Transverse colon (tissue), 4 donors: ENCODE measurements at places on chromosomes 7 and 10. TPM values are rescaled to one million over a fixed set of nuclear protein-coding genes. Genes with fewer than 3 reads are reported as not detected.

Gene NPSR1
- not detected for total RNA-seq

Gene SMC3
- total RNA-seq: 22.3 TPM

- no peak overlapping the region for H3K4me3 ChIP-seq
- peak; percentile 63 for DNase-seq
- H3K27ac ChIP-seq: no peak overlapping the region
- no peaks in the 10 kb centered on the region for H3K36me3 ChIP-seq
Measured at GRCh38 chr10:75243426-75243825, 7.7 kb upstream of the COMTD1 start.

Gene AVPI1
- total RNA-seq: 24.3 TPM

Gene CYP3A7
- total RNA-seq: 3.0 TPM

DNA sequence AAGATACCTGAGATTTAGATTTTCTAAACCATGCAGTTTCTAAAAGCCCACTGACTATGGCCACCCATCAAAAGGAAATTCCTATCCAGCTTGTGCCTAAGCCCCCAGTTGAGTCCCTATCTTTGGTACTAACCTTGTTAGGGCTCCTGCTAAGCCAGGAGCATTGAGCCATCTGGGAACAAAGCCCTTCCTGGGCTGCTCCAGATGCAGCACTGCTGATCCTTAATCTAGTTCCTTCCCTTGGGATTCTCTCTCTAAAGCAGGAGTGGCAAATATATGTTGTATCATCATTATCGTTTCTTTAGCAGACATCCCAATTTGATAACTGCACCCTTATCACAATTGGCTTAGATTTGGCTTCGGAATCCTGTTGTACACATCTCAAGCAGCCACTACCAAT is 24.7 kb upstream of the PDLIM1 start:
- no peaks in the 10 kb centered on the region for H3K4me1 ChIP-seq
- DNase-seq: no peak
- peaks cover 6% of the 10 kb centered on the region for H3K36me3 ChIP-seq

Gene TRIM4
- 39.2 TPM for total RNA-seq

GRCh38 chr7:132882714-132883428 is 199.0 kb downstream of the CHCHD3 start:
- H3K4me1 ChIP-seq: no peaks in the 10 kb centered on the region
- no peak overlapping the region for H3K4me3 ChIP-seq
- no peak for DNase-seq
- H3K27me3 ChIP-seq: no peaks in the 10 kb centered on the region
- H3K36me3 ChIP-seq: no peaks in the 10 kb centered on the region

Gene CCDC146
- 7.9 TPM for total RNA-seq

DNA sequence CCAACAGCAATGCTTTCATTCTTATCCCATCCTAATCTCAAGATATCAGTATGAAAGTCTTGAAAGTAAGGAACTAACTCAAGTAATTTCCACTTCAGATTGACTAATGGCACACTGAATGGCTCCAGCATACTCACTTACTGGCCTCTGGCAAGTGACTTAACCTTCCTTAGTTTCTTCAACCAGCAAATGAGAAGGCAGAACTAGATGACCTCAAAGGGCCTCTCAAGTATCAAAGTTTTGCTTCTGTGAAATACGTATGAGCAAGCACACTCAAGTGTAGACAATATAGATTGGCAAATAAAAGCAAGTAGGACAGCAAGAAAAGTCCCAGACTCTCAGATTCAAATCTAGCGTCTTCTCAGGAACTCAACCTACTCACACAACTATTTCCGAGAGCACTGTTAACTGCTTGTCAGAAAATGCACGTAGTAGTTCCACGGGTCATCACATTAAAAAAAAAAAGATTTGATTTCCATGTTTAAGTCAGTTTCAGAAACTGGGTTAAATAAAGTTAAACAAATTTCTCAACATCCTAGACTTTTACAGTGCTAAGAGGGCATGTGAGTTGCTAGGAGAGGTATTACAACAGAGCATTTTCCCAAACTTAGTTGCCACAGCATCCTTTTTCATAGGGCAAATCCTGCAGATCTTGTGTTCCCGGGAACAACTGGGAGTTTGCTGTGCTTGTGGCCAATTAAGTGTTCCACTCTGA is 276.9 kb upstream of the KLF14 start:
- H3K4me3 ChIP-seq: no peak overlapping the region
- no peaks in the 10 kb centered on the region for H3K36me3 ChIP-seq
- H3K27me3 ChIP-seq: no peaks in the 10 kb centered on the region
- peaks cover 50% of the 10 kb centered on the region for H3K4me1 ChIP-seq
- H3K27ac ChIP-seq: peak overlapping the region; percentile 55

DNA sequence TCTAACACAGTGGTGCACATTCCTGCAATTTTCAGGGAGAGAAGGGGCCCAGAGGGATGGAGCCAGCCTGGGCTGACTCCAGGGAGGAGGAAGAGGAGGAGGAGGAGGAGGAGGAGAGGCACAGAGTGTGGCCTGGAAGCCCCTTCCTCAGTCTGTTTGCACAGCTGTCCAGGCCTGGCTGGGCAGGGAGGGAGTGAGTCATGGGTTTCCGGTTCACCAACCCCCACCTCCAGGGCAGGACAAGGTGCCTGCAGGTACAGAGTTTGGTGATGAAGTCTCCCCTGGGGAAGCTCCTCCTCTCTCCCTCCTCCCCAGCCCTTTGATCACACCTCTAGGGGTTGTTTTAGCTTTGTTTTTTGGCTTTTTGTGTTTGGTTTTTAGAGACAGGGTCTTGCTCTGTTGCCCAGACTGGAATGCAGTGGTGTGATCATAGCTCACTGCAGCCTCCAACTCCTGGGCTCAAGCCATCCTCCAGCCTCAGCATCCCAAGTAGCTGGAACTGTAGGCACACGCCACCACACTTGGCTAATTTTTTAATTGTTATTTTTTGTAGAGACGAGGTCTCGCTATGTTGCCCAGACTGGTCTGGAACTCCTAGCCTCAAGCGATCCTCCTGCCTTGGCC is 77.5 kb upstream of the CUX1 start:
- H3K4me1 ChIP-seq: peaks cover 13% of the 10 kb centered on the region
- no peaks in the 10 kb centered on the region for H3K36me3 ChIP-seq
- no peak overlapping the region for H3K4me3 ChIP-seq
- H3K27me3 ChIP-seq: peaks cover 5% of the 10 kb centered on the region
- H3K27ac ChIP-seq: no peak overlapping the region

Gene ITPRID1
- total RNA-seq: 3.0 TPM

GRCh38 chr10:80472234-80473095 is 18.4 kb downstream of the TSPAN14 start:
- peak overlapping the region; percentile 19 for H3K27ac ChIP-seq
- no peak overlapping the region for H3K4me3 ChIP-seq
- no peak for DNase-seq
- H3K36me3 ChIP-seq: no peaks in the 10 kb centered on the region

- H3K27ac ChIP-seq: no peak overlapping the region
- H3K4me1 ChIP-seq: no peaks in the 10 kb centered on the region
- no peaks in the 10 kb centered on the region for H3K36me3 ChIP-seq
- no peak overlapping the region for H3K4me3 ChIP-seq
- no peaks in the 10 kb centered on the region for H3K27me3 ChIP-seq
Measured at GRCh38 chr7:19020711-19021110, 96.7 kb downstream of the TWIST1 start.

- H3K4me1 ChIP-seq: no peaks in the 10 kb centered on the region
- no peak for DNase-seq
- no peak overlapping the region for H3K27ac ChIP-seq
- no peaks in the 10 kb centered on the region for H3K27me3 ChIP-seq
Measured at GRCh38 chr7:69418869-69419670, 179.2 kb upstream of the AUTS2 start.

- H3K4me1 ChIP-seq: peaks cover 17% of the 10 kb centered on the region
- H3K4me3 ChIP-seq: no peak overlapping the region
- H3K27ac ChIP-seq: peak overlapping the region; percentile 44
- H3K36me3 ChIP-seq: no peaks in the 10 kb centered on the region
Measured at GRCh38 chr10:121033366-121033765, 182.2 kb downstream of the WDR11 start.

Gene CCSER2
- total RNA-seq: 20.9 TPM

DNA sequence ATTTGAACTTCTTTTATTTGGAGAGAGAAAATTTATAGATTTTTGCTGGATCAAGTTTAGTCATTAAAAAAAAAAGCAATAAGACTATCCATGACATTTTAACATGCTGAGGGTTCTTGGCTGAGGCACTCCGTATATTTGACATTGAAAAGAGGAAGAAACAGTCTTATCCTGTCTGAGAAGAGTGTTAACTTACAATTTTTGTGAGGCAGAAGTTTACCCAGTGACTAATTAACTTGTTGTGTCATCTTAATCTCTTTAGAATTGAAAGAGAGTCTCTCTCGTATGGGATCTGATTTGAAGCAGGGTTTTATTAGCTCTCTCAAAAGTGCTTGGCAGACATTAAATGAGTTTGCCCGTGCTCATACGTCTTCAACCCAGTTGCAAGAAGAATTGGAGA is 39.3 kb downstream of the SEC23IP start:
- no peaks in the 10 kb centered on the region for H3K4me1 ChIP-seq
- DNase-seq: no peak
- H3K27me3 ChIP-seq: no peaks in the 10 kb centered on the region

Gene LRGUK
- total RNA-seq: 0.68 TPM

Gene COX19
- total RNA-seq: 8.6 TPM

DNA sequence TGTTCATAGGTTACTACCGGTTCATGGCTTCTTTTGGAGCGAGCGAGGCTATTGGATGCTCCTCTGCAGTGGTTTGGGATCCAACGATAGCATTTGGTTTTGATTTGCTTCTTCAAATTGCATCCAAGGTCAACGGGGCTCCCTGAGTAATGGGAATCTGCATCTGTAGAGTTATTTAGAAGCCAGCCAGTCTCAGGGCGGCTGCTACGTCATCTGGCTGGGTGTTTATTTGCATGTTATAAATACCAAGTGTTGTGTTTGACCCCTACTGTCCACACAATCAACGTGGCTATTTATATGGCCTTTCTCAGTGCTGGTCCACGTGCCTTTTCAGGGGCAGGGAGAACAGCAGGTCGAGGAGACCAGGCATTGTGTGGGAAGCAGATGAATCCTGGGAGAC is 137.7 kb downstream of the PRPF18 start:
- peaks cover 5% of the 10 kb centered on the region for H3K4me1 ChIP-seq
- no peak for DNase-seq
- no peak overlapping the region for H3K27ac ChIP-seq
- no peak overlapping the region for H3K4me3 ChIP-seq

GRCh38 chr10:21943633-21944265 is 59.8 kb downstream of the DNAJC1 start:
- no peaks in the 10 kb centered on the region for H3K36me3 ChIP-seq
- no peaks in the 10 kb centered on the region for H3K27me3 ChIP-seq

DNA sequence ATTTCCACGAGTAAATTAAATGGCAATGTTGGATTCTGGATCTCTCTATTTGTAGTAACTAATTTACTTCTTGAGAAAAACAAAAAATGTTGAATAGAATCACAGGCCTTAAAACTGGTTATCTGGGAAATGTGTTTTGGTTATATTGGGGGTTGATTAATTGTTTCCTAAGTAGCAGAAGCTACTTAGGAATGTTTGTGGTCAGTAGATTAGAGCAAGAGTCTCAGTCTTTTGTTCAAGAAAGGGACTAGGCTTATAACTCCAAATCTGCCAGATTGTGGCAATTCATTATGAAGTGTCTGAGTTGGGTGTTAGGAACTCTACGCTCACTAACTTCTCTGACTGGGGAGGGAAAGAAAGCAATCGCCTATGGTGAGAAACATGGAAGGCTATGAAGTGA is 244.3 kb upstream of the PHYHIPL start:
- no peak for DNase-seq
- no peaks in the 10 kb centered on the region for H3K36me3 ChIP-seq
- H3K27ac ChIP-seq: no peak overlapping the region
- H3K4me3 ChIP-seq: no peak overlapping the region
- H3K27me3 ChIP-seq: no peaks in the 10 kb centered on the region

DNA sequence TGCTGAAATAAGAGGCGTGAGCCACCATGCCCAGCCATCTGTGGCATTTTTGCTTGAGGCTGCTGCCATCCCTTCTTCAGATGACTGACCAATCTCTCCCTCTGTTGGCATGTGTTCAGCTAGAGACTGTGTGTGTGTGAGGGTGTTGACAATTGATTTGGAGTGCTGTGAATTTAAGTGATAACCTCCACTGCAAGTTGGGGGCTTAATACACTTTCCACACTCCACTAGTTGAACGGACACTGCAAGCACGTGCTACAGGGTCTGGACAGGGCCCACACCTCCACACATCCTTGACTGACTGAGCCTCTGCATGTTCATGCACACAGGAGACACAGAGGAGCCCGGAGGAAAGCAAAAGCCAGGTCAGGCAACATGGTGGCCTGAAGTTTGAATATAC is 51.3 kb downstream of the BRAF start:
- H3K27me3 ChIP-seq: no peaks in the 10 kb centered on the region
- no peaks in the 10 kb centered on the region for H3K36me3 ChIP-seq
- no peak overlapping the region for H3K27ac ChIP-seq
- peaks cover 19% of the 10 kb centered on the region for H3K4me1 ChIP-seq

Gene HOXA13
- total RNA-seq: 69.9 TPM
